ENCODE measurements at places on chromosomes 6 and 20.

DNA sequence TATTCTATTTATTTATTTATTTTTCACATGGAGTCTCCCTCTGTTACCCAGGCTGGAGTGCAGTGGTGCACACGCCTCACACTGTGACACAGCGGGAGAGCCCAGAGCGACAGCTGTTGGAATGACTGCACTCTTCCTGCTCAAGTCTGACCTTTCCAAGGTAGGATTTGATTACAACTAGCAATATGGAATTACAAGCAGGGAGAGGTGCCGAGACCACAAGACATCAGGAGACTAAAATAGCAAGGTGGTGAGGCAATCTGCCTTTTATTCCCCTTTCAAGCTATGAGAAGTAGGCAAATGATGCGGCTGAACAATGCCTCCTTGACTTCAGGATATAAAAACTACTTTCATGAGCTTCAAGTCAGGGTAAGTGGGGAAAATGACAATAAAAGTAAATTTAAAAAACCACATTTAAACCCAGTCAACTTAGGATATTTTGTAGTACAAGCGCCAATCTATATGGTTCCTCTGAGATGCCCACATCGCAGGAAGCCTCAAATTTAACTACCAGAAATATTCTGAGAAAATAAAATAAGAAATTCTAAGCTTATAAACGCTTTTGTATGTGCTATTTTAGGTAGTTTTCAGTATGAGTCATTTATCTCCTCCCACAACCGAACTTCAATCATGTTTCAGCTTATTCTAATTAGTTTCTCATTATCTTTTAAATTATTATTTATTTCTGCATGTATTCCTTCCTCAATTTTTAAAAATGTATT lies 146.9 kb upstream of the SGK1 start:
- no peak for DNase-seq

- DNase-seq: no peak
Measured at GRCh38 chr6:108766886-108767285, 81.3 kb upstream of the ARMC2 start.

GRCh38 chr20:51091406-51092195 lies 68.7 kb upstream of the KCNG1 start:
- DNase-seq: no peak

DNA sequence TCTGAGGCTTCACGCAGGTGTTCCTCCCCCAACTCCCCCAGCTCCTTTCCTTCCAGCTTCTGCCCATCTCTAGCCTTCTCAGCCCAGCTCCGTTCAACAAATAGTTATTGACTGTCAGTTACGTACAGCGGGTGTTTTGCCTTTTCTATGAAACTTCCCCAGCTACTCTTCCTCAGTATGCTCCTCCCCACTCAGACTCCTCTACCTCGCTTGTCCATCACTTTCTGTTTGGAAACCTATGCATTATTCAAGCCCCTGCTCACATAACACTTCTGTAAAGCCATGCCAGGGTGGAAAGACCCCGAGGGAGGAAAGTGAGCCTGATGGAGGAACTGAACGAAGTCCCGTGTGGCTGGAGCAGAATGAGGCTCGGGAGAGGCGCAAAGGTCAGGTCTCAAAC lies 44.2 kb upstream of the NR2E1 start:
- no peak for DNase-seq

DNA sequence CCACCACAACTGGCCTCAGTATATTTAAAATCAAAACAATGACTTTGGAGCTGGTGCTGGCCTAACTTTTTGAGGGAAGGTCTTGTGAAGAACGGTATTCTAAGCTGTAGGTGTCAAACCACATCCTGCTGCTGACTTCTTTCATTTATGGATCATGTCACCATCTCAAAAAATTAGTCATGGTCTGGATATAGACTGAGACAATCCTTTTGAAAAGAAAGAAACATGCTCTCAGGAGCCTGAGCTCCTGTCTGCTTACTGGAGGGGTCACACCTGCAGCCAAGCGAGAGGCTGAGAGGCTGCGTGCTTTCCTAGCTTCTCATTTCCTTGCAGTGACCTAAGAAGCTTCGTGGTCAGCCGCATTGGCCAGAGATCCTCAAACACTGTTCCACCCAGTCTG lies 55.2 kb downstream of the TIAM2 start:
- no peak for DNase-seq

- DNase-seq: no peak
Measured at GRCh38 chr6:290111-290922, 2.0 kb upstream of the DUSP22 start.

- DNase-seq: no peak
Measured at GRCh38 chr20:38825901-38826625, 20.6 kb downstream of the PPP1R16B start.

GRCh38 chr6:26232306-26232939 lies 132.6 kb upstream of the BTN3A2 start:
- DNase-seq: no peak

- DNase-seq: no peak
Measured at GRCh38 chr20:37406010-37406998, 60.4 kb downstream of the SRC start.

DNA sequence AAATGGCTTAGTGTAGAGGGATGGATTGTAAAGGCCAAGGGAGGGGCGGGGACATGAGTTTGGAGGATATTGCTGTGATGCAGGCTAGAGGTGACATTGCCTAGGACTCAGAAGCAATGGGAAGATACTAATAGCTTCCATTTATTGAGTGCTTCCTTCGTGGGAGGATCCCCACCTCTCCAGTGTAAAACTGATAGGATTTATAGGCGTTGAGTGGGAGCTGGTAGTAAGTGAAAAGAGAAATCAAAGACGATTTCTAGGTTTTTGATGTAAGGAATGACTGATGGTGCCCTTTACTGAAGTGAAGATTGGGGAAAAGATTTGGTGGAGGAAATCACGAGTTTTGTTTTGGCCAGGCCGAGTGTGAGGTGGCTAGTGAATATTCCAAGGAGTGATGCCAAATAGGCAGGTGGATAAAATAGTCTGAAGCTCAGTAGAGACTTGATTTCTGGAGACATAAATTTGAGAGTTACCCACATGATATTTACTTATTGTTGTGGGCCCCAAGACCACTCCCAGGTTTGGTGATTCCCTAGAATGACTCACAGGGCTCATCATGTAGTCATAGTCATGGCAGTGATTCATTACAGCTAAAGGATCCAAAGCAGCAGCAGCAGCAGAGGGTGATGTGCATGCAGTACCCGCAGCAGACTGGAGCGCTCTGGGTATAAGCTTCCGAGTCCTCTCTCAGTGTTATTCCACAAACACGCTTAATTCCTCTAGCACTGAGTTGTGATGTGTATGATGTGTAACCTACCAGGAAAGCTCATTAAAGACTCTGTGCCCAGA lies 10.2 kb downstream of the RPRD1B start:
- DNase-seq: no peak

- DNase-seq: peak; percentile 46
Measured at GRCh38 chr6:90393232-90393884, 96.7 kb upstream of the BACH2 start.

- no peak for DNase-seq
Measured at GRCh38 chr6:166575205-166575604, 11.3 kb downstream of the RAMACL start.

DNA sequence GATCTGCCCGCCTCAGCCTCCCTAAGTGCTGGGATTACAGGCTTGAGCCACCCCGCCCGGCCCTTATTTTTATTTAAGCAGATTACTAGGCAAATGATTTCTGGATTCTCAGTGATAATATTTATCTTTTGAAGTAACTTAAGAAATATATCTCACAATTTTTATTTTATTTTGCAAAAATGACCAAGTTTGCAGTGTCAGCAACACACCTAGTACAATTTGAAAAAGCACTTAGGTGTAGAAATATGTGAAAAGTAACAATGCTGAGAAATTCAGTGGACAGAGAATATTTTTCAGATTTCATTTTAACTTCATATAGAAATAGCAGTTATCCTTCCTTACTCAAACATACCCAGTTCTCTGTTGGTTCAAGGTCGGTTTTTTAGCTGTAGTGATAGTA lies 78.9 kb upstream of the XRN2 start:
- DNase-seq: no peak

DNA sequence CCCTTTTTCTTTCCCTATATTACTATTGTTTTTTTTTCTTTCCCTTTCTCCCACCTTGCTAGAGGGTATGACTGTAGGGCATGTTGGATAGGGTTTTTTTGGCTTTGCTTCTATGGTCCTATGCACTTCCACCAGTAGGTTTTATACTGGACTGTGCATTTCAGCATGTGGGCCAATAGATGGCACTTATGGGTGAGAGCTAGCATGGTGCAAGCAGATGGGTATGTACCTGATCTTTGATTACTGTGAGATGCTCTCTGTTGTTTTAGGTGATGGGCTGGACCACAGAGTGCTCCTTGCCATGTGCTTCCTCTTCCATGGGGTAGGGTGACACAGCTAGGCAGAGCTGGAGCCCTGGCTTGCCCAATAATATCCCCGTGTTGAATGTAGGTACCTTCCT lies 128.5 kb upstream of the CHD6 start:
- DNase-seq: no peak

DNA sequence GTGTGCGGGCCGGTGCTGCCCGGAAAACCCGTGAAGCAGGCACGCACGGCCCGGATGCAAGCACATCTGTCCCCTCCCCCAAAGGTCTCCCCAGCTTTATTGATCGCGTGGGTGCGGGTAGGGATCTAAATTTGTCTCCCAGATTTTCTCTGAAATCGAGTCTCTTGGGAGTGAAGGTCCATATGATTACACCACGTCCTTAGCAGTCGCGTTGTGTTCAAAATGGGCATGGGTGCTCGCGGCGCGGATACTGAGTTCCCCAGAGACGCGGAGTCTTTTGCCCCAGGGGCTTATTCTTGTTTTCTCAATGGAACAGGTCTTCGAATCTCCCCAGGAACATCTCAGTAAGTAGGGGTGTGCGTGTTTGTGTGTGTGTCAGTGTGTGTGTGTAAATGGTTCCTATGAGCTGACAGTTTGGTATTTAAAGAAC lies 2.8 kb upstream of the ZNF292 start:
- no peak for DNase-seq

- DNase-seq: no peak
Measured at GRCh38 chr20:35737865-35738333, 4.2 kb downstream of the RBM39 start.
